ENCODE measurements at places on chromosomes 4 and X. TPM values are rescaled to one million over a fixed set of nuclear protein-coding genes. Genes with fewer than 3 reads are reported as not detected.

The TTC29 gene
- not detected for total RNA-seq

The HERC5 gene
- total RNA-seq: 4.5 TPM

The C4orf50 gene
- total RNA-seq: not detected

The IL13RA1 gene
- 49.6 TPM for total RNA-seq

The TLR7 gene
- total RNA-seq: not detected

The CLCN4 gene
- total RNA-seq: 4.8 TPM

The NEXMIF gene
- 0.01 TPM for total RNA-seq

The BTC gene
- total RNA-seq: 1.4 TPM

The HELT gene
- total RNA-seq: not detected

The MGAT4D gene
- total RNA-seq: not detected

The HHIP gene
- 0.79 TPM for total RNA-seq

The LRIT3 gene
- total RNA-seq: 0.02 TPM

The GUCY2F gene
- not detected for total RNA-seq

The SPARCL1 gene
- total RNA-seq: not detected

The TIGD4 gene
- 0.27 TPM for total RNA-seq

The DCAF8L2 gene
- total RNA-seq: not detected

The SPANXD gene
- total RNA-seq: not detected

The TBC1D8B gene
- 1.3 TPM for total RNA-seq

The STOX2 gene
- total RNA-seq: 3.0 TPM

The UGT2B15 gene
- 0.07 TPM for total RNA-seq

The PCDH11X gene
- total RNA-seq: not detected

The CLDN34 gene
- not detected for total RNA-seq
